Mesenteric fat pad (tissue), 1 donor: ENCODE measurements at places on chromosomes 4 and X. TPM values are rescaled to one million over a fixed set of nuclear protein-coding genes. Genes with fewer than 3 reads are reported as not detected.

Gene DNAAF6
- total RNA-seq: not detected

Gene ITIH6
- not detected for total RNA-seq

Gene FGFR3
- total RNA-seq: 0.90 TPM

Gene OPRPN
- total RNA-seq: not detected

Gene FGFRL1
- total RNA-seq: 54.1 TPM

Gene NDNF
- 2.5 TPM for total RNA-seq

Gene NIPAL1
- 0.51 TPM for total RNA-seq

Gene TRMT44
- 23.3 TPM for total RNA-seq

Gene DOK7
- not detected for total RNA-seq

Gene MAOB
- total RNA-seq: 113 TPM

Gene IGSF1
- total RNA-seq: 0.45 TPM

Gene NMU
- not detected for total RNA-seq

Gene SPANXN4
- total RNA-seq: not detected
